Natural killer cell treated with Interleukin-12 subunit alpha and Interleukin-12 subunit beta and Interleukin-15 and Interleukin-18, amount 100 ng/mL, for 72 hours (primary cell): ENCODE measurements at places on chromosomes 7 and 10.

DNA sequence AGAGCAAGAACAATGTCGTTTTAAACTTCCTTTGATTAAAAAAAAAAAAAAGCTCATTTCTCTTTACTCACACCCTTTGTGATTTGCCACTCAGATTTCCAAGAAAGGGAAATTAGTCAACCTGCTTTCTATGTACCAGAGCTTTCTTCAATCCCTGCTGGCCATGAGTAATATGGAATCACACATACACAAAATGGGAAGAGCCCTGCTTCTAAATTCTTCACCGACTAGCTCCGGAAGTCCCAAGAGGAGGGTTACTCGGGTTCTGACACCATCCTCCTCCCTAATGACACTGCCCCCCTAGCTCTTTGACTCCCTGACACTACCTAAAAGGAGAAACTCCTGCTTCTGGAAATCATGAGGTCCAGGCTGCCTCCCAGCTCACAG is 81.8 kb upstream of the SFMBT2 start:
- no peak for DNase-seq

GRCh38 chr7:84364708-84365107 is 170.1 kb upstream of the SEMA3A start:
- DNase-seq, result no peak

GRCh38 chr10:78755877-78756455 is 312.8 kb upstream of the ZMIZ1 start:
- no peak for DNase-seq

GRCh38 chr10:44966816-44967509 is 7.4 kb downstream of the RASSF4 start:
- DNase-seq, result no peak

DNA sequence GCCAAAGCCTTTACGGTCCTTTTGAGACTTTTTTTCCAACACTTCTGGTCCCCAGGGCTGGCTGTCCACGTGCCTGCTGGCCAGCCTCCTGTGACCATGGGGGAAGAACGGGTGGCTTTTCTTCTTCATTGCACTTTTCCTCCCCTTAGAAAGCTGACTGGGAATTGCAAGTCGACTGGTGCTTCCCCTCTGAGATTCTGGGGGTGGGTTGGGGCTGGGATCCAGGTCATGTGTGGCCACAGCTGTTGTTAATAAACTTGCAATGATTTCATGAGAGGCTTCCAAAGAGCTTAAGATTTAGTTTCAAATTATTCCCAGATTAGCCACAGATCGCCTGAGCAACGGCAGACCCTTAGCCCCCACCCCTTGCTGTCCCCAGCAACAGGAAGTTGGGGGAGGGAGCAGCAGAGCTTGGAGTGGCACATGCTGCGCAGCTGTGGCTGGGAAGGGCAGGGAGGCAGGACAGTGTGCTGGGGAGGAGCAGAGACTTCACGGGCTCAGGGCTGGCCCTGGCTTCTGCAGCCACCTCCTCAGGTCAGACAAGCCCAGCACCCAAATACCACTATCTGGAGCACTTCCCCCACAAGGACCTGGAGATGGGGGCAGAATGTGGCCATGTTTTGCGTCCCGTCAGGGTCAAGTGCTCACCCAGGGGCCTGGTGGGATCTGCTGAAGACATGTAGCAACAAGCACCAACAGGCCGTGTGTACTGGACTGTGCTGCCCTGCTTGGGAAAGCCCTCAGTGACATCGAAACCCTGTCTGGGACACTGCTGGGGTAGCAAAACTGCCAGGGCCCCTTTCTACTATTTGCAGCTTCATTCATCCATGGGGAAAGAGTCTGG is 147.1 kb downstream of the RNF216 start:
- no peak for DNase-seq

GRCh38 chr10:129532838-129533237 is 65.8 kb downstream of the MGMT start:
- DNase-seq, result no peak
